ENCODE measurements at places on chromosomes 12 and 14.

- DNase-seq, result no peak
Measured at GRCh38 chr12:109641422-109641821, 67.8 kb downstream of the MVK start.

DNA sequence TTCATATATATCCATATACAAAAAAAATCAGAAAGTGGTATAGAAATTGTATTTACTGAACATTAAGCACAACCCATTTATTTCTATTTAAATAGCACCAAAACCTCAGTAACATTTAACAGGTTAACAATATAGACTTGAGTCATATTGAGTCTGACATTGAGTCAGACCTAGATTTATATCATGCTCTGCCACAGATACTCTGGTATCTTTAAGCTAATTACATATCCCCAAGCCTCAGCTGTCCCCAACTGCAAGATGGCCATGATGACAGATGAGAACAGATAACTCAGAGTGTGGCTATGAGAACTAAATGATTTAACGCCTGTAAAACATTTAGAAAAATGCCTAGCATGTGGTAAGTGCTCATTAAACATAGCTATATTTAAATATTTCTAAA lies 40.3 kb downstream of the IFNG start:
- DNase-seq, result no peak

DNA sequence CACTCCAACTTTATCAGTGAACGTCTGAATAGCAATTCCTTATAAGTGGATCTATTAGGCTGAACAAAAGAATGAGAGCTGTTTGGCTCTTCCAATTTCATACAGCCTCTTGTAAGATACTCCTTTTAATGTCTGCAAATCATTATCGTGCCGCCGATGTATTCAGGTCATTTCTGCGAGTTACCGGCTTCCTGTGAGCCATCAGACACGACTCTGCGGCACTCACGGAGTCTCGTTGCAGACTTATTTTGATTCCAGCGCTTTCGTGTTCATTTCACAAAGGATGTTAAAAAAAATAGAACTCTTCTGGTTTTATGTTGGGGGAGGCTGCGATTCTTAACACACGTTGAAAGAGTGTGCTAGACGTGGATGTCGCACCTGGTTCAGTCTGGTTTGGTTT lies 106.6 kb downstream of the GLT1D1 start:
- peak; percentile 41 for DNase-seq

DNA sequence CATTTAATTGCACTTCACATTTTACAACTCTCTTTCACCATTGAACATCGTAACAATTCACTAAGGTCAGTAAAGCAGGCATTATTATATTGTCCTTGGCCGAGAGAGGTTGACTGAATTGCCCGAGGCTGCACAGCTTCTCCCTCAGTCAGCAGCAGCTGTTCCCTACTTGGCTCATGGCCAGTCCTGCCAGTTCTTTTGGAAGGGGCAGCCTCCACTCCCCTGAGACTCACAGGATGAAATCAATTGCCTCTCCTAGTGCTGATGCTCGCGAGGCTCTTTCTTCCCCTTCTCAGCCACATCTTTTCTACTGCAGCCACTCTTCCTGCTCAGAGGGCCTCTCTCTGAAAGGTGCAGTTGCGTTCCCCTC lies 79.9 kb upstream of the KCNA1 start:
- DNase-seq, result no peak
